Endothelial cell of umbilical vein (primary cell): ENCODE measurements at places on chromosomes 6 and 20.
A peak's percentile ranks its signal among the peaks of the same experiment; 100 is the strongest.

- peak; percentile 31 for DNase-seq
These were observed at the start of gene ACSS1 for GRCh38 chr20:25058051-25058846. Gene ACSS1 (minus strand): TSS chr20:25058139. CDS start chr20:25058102, 37 bp downstream.

GRCh38 chr6:101015541-101015940 lies 134.4 kb upstream of the ASCC3 start:
- DNase-seq: no peak

- no peak for DNase-seq
These were observed 36.4 kb upstream of the KHDC1 start for GRCh38 chr6:73299151-73299971.

GRCh38 chr6:145621776-145622175 lies 113.5 kb downstream of the EPM2A start:
- DNase-seq: no peak

DNA sequence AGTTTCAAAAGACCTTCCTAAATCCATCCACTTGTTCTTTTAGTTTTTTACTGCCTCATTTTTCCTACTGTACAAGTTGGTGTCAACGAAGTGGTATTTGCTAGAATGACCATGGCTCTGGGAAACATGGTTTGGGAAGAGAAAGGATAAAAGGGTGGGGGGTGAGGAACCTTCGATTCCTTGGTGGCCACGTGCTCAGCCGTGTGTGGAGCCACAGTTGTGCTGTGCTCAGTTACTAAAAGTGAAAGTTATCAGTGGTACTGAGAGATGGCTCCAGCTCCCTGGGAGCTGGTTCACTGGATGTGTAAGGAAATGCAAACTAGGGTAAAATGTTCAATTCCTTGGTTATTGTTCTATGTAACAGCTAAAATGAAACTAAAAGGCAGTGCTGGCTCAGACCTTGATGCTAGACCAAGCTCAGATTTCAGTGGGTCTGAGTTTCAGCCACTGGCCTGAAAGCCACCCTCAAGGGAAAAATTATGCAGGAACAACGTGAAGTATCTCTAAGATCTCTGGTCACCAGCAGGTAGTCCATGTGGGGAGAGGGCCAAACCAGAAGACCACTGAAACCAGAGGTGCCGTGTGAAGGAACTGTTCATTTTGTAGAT lies 7.4 kb upstream of the SLC22A2 start:
- DNase-seq: no peak
